Ammon's horn (tissue), 1 donor: ENCODE measurements at places on chromosomes 11 and 22.

DNA sequence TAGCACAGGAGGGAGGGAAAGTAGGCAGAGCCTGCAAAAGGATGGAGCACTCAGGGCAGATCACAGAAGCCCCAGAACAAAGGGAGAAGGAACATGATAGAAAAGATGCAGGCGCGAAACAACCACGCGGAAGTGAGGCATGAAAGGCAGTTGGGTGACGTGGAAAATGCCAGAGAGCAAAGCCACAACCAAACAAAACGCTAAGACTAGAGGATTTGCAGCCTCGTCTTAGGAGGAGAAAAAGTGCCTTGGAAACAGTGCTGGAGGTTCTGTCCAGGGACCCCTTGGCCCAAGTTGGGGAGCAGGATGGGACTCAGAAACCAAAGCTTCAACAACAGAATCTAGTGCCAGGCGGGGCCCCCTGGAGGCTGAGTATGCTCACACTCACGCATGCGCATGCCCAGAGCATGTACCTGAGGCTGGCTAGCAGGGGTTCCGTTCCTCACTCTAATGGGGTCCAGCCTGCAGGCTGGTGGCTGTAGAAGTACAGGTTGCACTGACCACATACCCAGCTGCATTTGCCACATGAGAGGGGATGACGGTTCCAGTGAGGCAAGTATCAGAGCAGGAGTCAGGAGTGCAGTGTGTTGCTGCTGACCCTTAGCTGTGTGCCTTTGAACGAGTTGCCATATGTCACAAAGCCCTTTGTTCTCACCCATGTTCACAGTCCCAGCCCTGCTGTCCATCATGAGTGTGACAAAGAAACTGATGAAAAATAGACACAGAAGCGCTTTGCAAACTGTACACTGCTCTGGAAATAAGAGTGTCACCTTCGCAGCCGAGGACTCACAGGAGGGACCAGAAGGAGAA is 568.6 kb upstream of the CADM1 start:
- no peak for DNase-seq

DNA sequence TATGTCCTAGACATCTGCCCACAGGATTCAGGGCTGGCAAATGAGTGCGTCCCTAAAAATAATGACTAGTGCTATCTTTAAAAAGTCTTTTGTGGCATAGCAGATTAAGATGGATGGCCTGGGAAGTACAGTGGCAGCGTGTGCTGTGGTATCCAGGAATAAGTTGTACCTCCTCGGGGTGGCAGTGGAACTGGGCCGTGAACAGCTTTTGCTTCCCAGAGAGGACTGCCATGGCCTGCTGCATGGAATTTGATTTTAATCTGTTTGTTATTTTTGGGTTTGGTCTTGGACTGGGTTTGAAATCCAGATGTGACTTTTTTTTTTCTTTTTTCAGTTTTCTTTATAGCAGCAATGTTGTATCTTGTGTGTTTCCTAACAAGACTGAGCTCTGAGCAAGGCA is 71.3 kb upstream of the PARVG start:
- DNase-seq: no peak

- DNase-seq: no peak
These were observed 16.4 kb upstream of the SLC25A1 start for GRCh38 chr22:19194766-19195536.

- DNase-seq: no peak
These were observed 120.3 kb downstream of the ETS1 start for GRCh38 chr11:128467041-128467440.

GRCh38 chr11:75328426-75329277 is 22.8 kb downstream of the ARRB1 start:
- peak; percentile 88 for DNase-seq

DNA sequence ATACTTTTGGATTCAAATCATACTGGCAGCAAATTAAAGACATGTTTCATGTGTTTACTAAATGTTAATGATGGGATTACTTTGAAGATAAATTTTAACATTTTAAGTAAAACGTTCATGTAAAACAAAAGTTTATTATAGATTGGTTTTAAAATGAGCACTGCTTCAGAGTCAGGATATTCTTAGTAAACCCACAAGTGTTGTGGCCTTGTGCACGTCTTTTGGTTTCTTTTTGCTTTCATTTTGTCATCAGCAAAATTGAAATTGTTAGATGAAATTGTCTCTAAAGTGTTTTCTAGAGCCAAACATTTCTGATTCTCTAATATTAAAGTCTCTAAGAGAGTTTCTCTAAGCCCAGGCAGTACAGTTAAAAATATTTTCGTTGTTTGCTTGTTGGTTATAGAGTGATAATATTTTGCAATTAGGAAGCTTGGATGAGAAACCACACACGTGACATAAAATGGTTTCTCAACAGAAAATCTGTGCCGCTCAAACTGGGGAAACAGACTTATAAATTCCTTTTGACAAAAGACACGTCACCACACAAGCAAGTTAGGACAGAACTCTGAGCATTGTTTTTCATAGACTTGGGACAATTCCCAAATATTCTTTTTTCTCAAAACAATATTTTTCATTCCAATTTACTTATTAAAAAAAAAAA is 164.4 kb downstream of the TEAD1 start:
- DNase-seq: no peak

DNA sequence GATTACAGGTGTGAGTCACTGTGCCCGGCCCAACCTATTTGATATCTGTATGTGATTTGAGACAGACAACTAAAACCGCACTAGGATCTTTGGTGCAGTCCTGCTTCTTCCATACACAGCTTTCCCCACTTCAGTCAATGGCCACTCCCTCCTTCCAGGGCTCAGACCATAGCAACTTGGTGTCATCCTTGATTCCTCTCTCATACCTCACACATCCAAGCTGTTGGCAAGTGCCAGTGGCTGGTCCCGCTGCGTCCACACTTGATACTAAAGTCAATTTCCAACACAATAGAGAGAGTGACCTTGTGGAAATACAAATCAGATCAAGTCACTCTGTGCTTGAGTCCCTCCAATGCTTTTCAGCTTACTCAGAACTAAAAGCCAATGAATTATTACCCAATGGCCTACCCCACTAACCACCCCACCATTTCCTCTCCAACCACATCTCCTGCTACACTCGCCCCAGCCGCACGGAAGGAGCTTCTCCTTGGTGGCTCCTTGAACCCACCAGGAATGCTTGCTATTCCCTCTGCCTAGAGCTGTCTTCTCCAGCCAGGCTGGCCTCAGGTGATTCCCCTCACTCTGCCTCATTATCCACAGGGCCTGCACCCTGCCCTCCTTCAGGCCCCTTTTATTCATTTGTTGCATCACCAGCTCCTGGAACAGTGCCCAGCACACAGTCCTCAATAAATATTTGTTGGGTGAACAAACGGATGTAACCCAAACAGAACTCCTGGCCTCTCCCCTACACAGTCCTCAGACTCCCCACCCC is 12.9 kb downstream of the ABTB2 start:
- no peak for DNase-seq

DNA sequence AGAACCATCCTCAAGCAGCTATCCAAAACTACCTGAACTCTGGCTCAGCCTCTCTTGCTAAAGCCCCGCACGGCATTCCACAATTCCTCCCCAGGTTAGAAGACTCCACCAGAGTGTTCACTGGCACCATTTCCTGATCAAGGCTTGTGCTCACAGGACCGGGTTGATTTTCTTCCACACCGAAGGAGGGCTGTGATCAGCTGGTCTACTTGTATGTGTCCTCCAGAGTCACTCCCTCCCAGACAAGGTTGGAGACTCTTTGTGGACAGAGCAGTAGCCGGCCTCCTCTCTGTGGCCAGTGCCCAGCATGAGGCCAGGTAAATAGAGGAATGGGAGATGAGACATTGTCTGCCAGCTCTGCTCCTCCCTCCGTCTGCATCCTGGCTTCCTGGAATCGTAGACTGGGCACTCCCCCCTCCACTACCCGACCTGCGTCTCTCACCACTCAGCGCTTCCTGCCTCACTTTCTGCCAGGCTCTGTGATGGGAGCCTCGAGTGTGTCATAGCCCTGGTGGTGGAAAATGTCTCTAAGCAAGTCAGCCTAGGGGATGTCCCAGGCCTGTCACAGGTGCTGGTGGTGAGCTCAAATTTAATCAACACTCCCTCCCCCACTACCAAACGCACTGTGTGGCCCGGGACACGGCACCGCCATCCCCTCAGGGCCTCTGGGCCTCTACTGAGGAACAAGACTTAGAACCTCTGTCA is 12.5 kb upstream of the TMPRSS6 start:
- no peak for DNase-seq

DNA sequence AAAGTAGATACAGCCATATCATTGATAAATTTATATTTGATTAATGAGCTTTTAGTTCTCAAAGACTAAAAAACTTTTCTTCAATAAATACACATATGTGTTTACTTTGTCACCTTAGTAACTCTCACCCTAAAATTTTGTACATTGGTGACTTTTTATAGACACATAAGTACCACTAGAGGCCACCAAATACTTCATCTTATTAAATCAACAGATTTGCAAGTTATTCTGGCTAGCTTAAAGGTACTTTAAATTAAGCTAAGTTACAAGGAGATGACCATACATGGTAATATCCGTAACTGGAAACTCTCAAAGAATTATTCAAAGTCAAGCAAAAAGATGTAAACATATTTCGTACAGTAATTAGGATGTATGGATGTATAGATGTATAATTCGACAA is 112.2 kb downstream of the SBF2 start:
- no peak for DNase-seq

GRCh38 chr11:74457356-74457755 is 10.0 kb downstream of the KCNE3 start:
- no peak for DNase-seq

GRCh38 chr22:17903564-17904295 is 120.6 kb downstream of the MICAL3 start:
- DNase-seq: peak; percentile 60

DNA sequence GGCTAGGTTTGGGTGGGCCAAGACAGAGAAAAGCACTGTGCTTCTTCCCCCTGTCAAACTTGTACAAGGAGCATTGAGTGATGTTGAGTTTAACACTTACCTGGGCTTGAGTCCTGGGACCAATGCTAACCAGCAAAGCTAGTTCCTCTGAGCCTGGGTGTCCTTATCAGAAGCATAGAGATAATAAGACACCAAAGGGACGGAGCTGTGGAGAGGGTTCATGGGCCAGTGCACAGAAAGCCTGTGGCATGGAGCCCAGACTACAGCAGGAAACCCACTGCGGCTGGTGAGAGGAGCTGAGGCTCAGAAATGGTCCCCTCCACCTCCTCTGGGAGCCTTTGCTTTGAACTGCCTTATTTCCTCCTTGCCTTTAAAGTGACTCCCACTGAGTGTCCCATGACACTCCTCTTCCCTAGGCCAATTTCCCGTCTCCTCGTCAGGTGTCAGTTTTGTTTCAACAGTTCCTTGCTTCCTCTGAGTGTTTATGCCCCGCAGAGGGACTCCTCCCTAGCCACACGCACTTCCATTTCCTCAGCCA is 9.4 kb downstream of the SLCO2B1 start:
- DNase-seq: no peak

- no peak for DNase-seq
These were observed 937 bp upstream of the C1QTNF6 start for GRCh38 chr22:37188901-37189466.

- DNase-seq: no peak
These were observed 256.4 kb upstream of the SESN3 start for GRCh38 chr11:95487391-95487790.

- no peak for DNase-seq
These were observed 82.6 kb downstream of the SLC1A2 start for GRCh38 chr11:35336726-35337125.

DNA sequence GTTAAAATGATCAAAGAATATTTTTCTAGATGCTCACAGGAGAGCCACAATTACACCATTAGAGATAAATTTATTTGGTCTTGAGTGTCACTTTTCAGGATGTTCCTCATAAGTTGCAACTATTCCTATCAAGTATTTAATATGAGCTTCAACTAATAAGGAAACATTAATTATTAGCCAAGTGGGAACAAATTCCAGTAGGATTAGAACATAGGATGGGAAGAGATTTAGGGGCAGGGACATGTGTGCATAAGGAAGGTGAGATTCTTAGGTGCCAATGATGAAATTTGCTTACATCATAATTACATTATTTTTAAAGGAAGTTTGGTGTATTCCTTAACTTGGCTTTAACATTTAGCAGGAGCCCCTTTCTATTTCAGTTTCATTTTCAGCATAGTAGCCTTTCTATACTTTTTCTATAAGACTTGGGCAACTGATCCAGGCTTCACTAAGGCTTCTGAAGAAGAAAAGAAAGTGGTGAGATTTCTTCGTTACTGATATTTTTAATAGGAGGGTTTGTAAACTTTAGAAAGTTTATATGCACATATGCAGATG is 38.8 kb downstream of the CSRP3 start:
- DNase-seq: no peak

- DNase-seq: peak; percentile 66
These were observed 4.3 kb downstream of the GRK2 start for GRCh38 chr11:67270256-67271204.
